ENCODE measurements at places on chromosomes 4 and X. TPM values are rescaled to one million over a fixed set of nuclear protein-coding genes. Genes with fewer than 3 reads are reported as not detected.

GRCh38 chr4:23171976-23172375 lies 479.2 kb downstream of the GBA3 start:
- DNase-seq: no peak

GRCh38 chr4:150384249-150384648 lies 197.7 kb upstream of the MAB21L2 start:
- DNase-seq: no peak

Gene MTCP1
- total RNA-seq: 16.2 TPM

- no peak for DNase-seq
These were observed 2.7 kb upstream of the NUDT9 start for GRCh38 chr4:87419578-87420249.

DNA sequence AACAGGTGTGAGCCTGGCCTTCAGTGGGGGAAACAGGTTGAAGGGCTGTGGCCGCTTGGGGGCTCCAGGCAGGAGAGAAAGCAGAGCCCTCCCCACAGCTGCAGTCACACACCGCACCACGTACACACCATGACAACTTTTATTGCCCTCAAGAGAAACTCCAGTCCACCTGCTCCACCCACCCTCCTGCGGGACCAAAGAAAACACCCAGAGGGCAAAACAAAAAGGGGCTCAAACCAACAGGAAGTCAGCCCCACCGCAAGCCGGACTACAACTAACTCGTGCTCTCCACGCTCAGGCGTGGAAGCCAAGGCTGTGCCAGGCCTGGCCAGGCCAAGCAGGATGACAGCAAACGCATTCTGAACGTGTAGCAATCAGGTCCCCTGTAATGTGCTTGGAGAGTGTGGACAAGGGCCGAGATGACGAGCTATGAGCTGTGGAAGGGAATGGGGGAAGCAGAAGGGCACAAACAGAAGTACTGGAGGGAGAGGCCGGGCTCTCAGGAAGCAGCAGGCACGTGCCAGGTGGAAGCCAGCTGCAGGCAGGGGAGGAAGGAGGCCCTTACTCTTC lies 12.7 kb downstream of the SLC6A8 start:
- no peak for DNase-seq

GRCh38 chr4:24625091-24625490 lies 40.7 kb upstream of the DHX15 start:
- DNase-seq: no peak

DNA sequence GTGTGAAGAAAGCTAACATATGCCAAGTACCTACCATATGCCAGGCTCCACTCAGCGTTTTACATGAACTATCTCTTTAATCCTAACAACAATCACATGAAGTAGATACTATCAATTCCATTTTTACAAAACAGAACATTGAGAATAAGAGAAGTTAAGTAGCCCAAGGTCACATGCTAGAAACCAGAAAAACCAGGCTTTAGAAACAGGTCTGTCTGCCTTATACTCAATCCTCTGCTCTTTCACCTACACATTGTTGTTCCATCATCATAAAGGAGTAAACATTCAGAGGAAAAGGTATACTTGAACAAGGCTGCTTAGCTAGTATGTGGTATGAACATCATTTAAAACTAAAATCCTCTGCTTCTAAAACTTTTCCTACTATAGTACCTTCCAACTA lies 42.1 kb downstream of the WDFY3 start:
- no peak for DNase-seq

Gene IRF2
- 48.1 TPM for total RNA-seq

GRCh38 chr4:131459430-131460101 lies 1689.5 kb upstream of the PCDH10 start:
- no peak for DNase-seq

DNA sequence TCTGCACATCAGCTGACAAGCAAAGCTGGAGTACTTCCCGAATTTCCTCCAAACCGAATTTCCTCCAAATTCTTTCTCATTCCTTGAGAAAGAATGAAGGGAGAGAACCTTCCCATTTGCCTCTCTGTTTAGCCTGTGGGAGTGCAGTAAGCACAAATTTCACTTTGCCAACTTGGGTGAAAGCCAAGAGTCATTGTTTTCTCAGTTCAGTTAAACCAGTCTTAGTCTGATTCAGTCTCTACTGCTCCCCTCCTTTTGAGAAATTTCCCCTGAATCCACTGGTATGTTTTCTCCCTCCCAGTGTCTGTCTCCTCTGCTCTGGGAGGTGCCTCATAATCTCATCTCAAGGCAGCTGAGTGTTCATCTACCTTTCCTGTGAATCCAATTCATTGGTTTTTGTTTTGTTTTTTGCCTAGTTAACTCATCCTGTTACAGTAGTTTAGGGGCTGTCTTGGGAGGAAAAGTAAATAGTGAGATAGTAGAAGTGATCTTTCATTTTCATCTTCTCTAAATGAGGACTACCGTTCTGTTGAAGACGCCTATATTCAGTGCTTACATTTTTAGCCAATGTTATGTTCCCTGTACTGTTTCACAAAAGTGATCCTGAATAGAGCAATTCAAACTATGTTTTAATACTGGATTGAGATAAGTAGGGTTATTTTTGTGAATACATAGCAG lies 49.0 kb downstream of the SYTL5 start:
- no peak for DNase-seq

DNA sequence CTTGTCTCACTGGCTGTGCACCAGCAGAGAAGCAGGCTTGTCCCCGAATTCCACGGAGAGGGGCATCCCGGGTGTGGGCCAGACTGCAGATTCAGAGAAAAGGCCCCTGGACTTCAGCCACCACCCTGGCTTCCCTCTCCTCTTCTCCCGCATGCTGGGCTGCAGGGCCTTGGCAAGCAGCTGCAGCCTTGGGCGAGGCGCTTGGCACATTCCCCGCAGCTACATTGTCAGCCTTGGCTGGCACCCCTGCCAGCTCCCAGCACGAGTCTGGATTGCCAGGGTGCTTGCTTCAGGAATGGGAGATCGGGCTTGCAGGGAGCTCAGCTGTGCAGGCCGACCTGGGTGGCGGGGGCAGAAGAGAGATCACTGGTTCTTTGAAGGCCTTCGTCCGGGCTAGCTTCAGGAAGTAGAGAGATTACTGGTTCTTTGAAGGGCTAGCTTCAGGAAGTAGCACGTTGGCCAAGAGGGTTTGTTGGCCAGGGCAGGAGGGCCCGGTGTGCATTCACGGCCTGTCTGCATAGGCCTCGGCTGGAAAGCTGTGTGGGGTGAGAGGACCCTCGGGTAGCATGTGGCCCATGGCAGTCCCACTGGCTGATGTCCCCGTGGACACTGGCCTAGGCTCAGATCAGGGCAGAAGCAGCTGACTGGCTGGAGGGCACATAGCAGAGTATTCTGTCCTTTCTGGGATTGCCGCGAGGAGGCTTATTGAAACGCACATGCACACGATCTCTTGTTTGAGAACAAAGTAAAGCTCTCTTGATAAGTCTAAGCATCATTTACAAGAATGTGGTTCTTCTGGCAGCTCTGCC lies 2.7 kb downstream of the ABCD1 start:
- no peak for DNase-seq

DNA sequence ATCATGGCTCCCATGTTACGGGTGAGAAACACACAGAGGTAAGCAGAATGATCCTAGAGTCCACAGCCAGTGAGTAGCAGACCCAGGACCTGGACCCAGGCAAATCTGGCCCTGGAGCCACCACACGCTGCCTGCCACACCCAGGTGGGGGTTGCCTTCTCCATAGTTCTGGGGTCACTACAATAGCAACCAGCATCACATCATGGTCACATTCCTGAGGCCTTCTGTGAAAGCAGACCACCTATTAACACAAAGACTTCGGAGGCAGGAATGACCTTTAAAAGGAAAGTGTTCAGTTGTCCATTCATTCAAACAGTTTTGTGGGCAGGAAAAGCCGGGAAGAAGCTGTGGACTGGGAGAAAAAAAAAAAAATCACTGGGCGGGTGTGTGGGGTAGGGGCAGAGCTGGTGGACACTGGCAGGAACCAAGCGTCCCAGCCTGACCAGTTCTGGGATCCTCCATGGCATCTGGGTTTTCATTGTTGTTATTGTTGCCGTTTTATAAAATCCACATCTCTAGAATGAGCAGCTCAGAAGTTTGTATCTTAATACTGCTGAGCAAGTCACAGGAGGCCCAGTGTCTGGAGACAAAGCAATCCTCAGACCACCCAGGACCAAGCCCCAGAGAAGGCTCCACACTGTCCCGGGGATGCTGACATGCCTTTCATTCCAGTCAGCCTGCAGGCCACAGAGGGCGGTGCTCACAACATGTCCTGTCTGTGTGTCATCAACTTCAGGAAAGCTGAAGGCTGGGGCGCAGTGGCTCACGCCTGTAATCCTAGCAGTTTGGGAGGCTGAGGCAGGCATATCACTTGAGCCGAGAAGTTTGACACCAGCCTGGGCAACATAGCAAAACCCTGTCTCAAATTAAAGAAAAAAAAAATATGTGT lies 67.0 kb downstream of the SEL1L3 start:
- no peak for DNase-seq

DNA sequence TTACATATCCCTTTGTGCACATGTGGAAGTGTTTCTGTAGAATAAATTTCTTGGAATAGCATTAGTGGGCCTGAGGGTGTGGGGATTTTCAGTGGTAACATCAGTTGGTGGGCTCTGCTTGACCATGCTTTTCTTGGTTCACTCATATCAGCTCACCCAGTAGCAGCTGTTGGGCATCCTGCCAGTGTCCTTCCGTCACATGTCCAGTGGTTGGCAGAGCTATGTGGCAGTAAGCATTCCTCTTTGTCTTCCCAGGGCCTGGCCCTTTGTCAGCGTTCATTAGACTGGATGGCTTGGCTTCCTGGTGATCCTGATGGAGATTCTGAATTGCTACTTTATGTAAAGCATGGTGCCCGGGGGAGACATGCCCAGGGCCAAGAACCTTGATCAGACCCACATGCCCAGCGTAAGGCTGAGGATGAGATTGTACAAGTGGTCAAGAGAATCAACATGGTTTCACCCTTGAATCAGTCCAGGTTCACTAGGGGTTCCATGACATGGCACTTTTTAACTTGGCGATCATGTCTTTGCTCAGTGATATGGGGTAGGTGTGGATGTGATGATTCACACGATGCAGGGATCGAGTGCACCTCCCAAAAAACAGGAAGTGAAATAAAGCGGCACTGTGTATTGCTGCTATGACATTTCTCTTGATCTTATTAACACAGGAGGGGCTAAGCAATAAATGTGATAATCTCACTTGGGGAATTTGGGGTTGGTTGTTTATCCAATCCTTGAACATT lies 72.1 kb upstream of the IGFBP7 start:
- no peak for DNase-seq

- DNase-seq: no peak
These were observed 98.5 kb upstream of the KLF3 start for GRCh38 chr4:38565271-38566199.

DNA sequence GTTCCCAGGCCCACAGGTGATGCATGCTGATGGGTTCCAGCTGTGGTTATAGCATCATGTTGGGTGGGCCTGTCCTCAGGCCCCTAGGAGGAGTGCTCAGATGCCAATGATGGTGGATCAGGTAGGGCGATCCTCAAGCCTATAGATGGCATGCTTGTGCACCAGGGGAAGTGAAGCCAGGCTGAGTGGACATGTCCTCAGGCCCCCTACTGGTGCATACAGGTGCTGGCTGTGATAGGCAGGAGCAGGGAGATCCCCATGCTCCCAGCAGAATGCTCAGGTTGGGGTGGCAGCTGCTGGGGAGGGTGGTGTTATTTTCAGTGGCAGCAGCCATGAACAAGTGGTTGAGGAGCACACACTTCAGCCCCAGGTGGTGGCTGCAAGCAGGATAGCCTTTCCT lies 96.0 kb downstream of the SMARCA1 start:
- DNase-seq: no peak

DNA sequence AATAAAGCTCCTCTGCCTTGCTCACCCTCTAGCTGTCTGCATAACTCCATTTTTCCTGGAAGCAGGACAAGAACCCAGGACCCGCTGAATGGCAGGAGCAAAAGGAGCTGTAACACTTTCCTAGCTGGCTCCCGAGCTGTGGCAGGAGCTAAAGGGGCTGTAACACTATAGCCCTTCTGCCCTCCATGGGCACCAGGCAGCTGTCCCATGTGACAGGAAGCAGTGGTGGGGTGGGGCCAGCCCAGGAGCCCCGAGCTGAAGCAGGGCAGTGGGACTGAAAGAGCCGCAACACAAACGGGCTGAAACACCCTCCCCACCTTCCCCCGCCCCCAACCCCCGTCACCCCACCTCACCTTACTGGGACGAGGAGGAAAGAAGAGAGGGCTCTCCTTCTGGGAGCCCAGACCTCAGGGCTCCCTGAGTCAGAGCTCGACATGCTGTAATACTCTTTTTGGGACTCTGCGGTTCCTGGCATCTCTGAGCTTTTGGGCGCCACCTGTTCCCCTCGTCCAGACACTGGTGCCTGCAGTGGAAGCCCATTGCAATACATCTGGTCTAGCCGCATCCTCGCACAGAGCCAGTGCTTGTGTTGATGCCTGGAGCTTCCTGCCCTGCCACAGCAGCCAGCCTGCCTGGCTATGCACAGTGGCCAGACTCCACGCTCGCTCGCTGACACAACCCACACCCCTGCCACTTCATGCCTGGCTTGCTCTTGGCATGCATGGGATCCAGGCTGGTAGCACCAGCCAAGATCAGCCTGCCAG lies 39.4 kb downstream of the PPM1K start:
- DNase-seq: peak; percentile 54

DNA sequence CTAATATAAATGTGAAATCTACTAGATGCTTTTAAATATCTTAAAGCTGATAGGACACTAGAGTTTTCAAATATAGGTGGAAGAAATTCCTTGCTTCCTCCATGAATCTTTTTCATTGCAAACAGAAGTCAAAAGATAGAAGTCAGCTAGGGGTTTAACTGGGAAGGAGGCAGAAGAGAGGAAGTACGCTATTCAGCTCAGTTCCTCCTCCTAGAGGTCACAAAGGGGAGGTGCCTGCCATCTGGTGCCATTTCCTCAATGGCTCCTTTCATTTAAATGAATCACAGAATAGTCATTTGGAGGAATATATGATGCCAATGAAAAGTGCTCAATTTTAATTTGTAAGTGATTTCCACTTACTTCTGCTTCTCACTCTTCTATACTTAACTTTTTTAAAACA lies 8.5 kb downstream of the COL25A1 start:
- peak; percentile 40 for DNase-seq

Gene SLC4A4
- 0.51 TPM for total RNA-seq

Gene GRIA3
- not detected for total RNA-seq

Gene VEGFC
- not detected for total RNA-seq

DNA sequence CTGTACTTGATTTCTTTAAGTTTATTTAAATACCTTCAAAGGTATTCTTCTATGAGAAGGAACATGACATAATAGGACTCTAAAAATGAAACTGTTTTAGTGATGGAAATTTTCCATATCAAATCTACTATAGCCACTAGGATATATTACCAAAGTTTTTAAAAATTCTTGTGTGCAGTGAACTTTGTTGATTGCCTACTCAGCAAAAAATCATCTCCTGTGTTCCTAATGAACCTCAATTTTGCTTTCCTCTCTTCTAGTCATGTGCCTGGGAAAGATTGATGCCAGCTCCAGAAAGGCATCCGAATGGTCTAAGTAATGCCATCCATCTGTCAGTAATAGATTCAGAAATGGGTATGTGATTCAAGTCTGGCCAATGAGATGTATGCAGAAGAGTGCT lies 111.1 kb downstream of the ANXA3 start:
- no peak for DNase-seq

GRCh38 chrX:106932492-106932923 lies 12.3 kb downstream of the CLDN2 start:
- no peak for DNase-seq

- no peak for DNase-seq
These were observed 9.1 kb upstream of the SLC9B2 start for GRCh38 chr4:103085555-103086196.

GRCh38 chr4:94623126-94623911 lies 134.4 kb upstream of the BMPR1B start:
- DNase-seq: no peak

- DNase-seq: no peak
These were observed 3.6 kb downstream of the OTUD4 start for GRCh38 chr4:145176641-145177432.

GRCh38 chrX:64805683-64806082 lies 170.6 kb downstream of the ZC4H2 start:
- no peak for DNase-seq
